ENCODE measurements at places on chromosomes 6 and 20.

DNA sequence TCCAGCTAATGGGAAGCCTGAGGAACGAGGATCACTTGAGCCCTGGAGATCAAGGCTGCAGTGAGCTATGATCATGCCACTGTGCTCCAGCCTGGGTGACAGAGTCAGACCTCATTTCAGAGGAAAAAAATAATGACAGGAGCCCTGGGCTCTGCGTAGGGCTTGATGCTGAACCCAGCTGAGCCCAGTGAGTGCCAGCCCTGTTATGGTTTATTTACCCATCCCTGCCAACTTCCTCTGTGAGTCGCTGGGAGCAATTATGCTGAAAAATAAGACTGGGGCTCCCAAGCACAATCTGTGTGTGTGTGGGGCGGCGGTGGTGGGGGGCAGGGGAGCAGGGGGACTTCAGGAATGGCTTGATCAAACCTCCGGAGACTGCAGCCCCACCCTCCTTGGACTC, 75.9 kb upstream of the PMEPA1 start:
- DNase-seq: no peak

DNA sequence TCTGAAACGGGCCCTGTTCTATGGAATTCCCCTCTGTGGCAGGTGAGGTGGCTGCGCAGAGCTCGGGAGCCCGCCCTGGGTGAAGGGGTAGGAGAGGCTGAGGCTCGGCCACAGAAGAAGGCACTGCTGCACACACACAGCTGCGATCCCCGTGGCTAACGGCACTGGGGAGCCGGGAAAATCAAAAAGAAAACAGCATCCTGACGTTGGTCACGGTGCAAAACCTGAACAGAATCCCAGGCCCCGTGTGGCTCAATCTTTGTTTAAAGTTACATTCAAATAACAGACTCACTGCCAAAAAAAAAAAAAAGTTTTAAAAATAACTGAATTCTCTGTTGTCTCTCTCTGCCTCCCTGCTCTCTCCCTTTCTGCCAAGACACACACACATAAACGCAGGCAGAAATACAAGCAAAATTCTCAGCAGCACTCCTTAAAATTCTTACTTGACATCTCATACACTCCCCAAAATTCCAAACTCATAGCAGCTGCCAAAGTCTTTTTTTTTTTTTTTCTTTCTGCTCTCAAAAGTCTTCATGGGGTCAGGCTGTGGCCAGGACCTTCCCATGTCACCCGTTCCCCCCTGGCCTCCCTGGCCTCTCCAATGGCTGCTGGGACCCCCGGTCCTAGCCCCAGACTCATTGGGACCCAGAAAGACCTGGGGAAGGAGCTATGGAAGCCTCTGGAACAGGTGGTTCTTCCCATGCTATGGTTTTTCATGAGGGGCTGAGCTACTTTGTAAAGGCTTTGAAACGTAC, 248.8 kb downstream of the TTLL2 start:
- no peak for DNase-seq

GRCh38 chr6:10550764-10551163, 29.6 kb downstream of the GCNT2 start:
- DNase-seq: no peak

DNA sequence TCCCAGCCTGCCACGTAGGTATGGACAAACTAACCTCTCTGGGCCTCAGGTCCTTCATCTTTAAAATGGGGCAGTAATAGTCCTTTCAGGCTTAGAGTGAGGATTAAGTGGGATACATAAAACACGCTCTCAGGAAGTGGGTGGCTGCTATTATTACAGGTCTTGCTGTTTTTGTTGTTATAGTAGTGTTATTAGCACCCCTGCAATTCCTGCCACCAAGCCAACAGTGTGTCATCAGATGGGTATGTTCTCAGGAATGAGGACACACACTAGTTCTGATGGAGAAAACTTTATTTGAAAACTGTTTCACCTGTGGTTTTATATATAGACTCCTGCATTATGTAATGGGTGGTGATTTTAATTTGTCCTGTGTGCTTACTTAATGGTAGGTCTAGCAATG, 131.7 kb downstream of the LRRC1 start:
- no peak for DNase-seq

- DNase-seq: no peak
Observed at GRCh38 chr6:105745464-105746129, 340.5 kb upstream of the PRDM1 start.
